ENCODE measurements at places on chromosomes 6 and 20.

DNA sequence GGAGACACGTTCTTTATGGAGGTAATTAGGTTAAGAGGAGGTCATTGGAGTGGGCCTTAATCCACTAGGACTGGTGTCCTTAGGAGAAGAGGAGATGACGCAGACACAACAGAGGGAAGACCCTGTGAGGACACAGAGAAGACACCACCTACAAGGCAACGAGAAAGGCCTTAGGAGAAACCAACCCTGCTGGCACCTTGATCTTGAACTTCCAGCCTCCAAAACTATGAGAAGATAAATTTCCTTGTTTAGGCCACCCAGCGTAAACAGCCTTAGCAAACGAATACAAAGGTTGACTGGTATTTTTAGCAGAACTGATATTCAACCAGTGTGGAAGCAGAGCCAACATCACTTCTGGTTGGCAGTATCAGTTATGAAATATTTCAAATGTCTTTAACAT is 75.2 kb downstream of the GFOD1 start:
- DNase-seq: no peak

GRCh38 chr6:20147469-20147868 is 64.8 kb downstream of the MBOAT1 start:
- no peak for DNase-seq

DNA sequence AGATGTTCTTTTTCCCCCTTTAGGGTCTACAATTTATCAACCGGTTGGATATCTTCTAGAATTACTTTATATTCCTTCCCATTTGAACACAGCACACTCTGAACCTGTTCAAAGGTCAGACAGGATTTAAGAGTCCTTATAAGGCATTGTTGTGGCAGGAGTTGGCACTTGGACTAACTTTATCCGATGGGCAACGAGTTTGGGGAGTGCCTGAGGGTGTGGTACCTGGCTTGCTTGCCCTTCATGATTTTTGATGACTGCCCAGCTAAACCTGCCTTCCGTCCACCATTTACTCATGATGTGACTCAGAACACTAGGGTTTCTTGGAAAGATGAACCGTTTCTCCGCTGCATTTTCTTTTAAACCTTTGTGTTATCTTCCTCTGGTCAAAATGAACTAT is 285.2 kb downstream of the FOXC1 start:
- no peak for DNase-seq

DNA sequence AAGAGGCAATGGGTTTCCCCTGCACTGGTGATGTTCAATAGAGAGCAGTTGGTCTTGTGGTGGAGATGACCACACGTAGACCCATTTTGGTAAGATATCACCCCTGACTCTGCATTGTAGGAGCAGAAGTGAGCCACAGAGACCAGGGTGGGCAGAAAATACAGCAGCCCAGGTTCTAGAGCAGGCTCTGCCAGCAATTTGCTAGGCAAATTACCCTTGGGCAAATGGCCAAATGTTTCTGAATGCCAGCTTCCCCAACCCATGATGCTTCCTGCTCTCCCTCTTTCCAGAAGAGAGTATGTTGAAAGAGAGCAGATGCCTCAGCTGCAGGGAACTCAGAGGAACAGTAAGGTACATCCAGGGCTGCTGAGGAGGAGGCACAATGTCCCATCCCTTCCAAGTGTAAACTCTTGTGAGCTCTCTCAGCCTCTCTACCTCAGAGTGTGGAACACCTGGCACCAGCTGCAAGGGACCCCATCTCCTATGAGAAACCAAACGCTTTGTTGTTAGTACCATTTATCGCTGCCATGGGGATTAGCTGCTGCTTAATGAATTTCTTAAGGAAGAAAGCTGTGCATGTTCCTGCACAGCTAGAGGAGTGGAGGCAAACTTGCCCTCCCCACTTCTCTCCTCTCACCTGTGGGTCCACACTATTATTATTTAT is 317.5 kb upstream of the MOCS1 start:
- DNase-seq: no peak

- no peak for DNase-seq
These were observed 27.2 kb downstream of the VEGFA start for GRCh38 chr6:43796903-43797890.

GRCh38 chr6:116364321-116364720 is 6.4 kb upstream of the DSE start:
- DNase-seq: no peak

- DNase-seq: no peak
These were observed 367.0 kb upstream of the MARCKS start for GRCh38 chr6:113489952-113490746.

- no peak for DNase-seq
These were observed 15.7 kb upstream of the EZR start for GRCh38 chr6:158834675-158835385.

GRCh38 chr6:168171673-168172353 is 92.8 kb upstream of the FRMD1 start:
- DNase-seq: no peak

GRCh38 chr6:28462401-28462800 is 19.1 kb upstream of the ZSCAN23 start:
- DNase-seq: no peak

- DNase-seq: no peak
These were observed 13.7 kb downstream of the EXOC2 start for GRCh38 chr6:679282-679681.

- no peak for DNase-seq
These were observed 517.5 kb downstream of the TBC1D32 start for GRCh38 chr6:120816794-120817193.

GRCh38 chr6:92716638-92717037 is 702.7 kb downstream of the EPHA7 start:
- no peak for DNase-seq

DNA sequence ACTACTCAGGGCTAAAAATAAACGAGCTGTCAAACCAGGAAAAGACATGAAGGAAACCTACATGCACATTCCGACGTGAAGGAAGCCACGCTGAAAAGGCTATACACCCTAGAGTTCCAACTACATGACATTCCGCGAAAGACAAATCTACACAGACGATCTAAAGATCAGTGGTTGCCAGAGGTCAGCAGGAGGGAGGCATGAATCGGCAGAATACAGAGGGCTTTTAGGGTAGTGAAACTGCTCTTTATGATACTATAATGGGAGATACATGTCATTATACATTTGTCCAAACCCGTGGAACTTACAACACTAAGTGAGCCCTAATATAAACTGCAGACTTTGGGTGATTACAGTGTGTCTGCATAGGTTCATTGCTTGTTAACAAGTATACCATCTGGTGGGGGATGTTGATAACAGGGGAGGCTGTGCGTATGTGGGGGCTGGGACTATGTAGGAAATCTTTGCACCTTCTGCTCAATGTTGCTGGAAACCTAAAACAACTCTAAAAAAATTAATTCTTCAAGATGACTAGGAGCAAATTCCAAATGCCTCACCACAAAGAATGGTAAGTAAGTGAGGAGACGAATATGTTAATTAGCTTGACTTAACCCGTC is 132.2 kb upstream of the CDH4 start:
- no peak for DNase-seq

DNA sequence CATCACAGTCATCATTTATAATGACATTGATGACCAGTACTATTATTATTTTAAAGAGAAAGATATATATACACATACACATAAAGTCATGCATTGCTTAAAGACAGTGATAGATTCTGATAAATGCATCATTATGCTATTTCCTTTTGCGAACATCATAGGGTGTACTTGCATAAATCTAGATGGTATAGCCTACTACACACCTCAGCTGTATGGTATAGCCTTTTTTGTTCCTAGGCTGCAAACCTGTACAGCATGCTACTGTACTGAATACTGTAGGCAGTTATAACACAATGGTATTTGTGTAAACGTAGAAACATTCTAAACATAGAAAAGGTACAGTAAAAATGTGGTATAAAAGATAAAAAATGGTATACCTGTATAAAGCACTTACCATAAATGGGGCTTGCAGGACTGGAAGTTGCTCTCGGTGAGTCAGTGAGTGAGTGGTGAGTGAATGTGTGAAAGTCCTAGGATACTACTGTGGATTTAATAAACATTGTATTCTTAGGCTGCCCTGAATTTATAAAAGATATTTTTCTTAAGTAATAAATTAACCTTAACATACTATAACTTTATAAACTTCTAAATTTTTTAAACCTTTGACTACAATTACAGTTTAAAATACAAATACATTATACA is 23.9 kb downstream of the QKI start:
- no peak for DNase-seq

DNA sequence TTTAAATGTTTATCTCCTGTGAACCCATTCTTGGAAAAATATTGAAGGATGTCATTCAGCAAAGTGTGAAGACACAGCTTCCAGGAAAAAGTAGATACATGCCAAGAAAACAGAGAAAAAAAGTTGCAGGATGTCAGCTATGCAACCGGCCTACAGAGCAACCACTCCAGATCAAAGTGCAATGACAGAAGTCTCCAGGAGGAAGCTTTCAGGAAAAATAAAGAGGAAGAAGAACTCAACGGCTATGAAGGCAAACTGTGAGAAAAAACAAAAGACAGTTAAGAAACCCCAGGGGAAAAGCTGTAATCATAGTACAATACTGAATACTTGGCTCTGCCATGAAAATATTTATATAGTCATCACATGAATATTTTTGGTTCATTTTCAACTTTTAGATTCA is 30.6 kb downstream of the REPS1 start:
- DNase-seq: no peak

DNA sequence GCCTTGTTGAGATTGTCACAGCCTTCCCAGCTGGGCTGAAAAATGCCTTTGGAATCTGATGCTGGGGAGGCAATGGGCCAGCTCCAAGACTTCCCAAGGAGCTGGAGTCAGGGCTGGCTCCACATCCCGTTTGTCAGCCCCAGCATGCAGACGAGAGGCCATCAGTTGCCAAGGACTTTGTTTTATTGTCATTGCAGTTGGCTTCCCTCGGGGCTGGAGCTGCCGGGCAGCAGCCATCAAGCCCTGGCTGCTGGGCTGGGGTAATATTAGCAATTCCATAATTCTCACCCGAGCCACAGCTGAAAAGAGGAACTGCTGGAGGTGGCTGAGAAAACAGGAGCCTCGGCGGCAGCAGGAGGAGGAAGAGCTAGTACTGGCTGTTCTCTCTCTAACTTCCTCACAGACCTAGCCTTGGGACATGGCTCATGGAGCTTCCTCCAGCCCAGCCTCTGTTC is 182.5 kb downstream of the CDC5L start:
- DNase-seq: no peak

DNA sequence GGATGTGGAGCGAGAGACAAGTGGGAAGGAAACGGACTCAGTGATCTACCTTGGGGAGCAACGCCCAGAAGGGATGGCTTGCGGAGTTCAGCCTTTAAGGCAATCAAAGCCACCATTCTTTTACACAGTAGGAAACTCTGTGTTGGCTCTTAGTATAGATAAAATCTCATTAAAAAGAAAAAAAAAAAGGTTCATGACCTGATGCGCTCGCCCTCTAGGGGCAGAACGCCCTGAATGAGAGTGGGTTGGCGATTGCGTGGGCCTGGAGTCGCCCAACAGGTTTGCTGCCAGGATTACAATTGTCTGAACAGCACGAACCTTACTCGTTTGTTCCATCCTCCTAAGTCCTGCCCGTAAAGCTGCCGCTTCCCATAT is 1.2 kb downstream of the TPD52L1 start:
- DNase-seq: no peak

DNA sequence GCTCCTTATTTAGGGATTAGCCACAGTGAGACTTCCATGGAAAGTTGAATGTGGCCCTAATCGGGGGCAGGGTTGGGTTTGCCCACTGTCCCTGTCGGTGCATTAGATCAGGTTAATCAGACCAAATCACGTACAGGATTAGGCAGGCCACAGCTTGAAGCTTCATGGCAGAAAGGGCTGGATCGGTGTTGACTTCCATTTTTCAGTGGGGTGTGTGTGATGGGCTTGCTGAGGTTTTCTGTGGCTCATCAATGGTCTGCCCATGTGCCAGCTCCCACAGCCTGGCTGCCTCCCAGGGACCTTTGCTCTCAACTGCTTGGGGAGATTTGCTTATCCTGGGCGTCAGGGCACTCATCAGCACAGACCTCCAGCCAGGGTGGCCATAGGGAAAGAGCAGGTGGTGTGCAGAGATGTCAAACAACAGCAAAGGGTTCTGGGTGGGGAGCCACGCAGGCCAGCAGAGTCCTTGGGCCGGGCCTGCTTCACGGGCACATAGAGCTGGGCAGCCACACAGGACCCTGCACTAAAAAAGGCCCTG is 130.7 kb downstream of the TFAP2C start:
- no peak for DNase-seq

- no peak for DNase-seq
These were observed 86.2 kb downstream of the SMAP1 start for GRCh38 chr6:70753870-70754380.

- no peak for DNase-seq
These were observed 116.0 kb upstream of the CITED2 start for GRCh38 chr6:139490482-139490881.

DNA sequence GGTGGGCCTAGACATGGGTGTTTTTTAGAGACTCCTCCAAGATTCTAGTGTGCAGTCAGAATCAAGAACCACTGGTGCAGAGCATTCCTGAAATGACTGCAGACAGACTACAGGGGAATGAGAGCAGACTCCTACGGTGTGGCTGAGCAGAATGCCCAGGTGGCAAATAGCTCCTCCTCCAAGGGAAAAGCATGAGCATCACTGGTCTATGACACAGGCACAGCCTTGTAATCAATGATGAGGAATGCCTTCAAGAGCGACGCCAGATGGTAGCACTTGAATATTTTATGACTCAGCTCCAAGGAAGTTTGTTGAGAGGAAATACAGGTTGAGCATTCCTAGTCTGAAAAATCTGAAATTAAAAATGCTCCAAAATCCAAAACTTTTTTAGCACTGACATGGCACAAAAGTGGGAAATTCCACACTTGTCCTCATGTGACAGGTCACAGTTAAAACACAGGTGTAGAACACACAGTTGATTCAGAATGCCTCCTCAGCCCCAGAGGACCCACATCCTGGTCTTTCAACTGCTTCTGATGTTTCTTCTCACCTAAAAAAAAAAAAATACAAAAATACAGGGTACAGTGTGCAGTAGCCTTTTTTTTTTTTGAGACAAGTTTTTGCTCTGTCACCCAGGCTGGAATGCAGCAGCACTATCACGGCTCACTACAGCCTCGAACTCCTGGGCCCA is 10.6 kb upstream of the FAM8A1 start:
- DNase-seq: no peak

DNA sequence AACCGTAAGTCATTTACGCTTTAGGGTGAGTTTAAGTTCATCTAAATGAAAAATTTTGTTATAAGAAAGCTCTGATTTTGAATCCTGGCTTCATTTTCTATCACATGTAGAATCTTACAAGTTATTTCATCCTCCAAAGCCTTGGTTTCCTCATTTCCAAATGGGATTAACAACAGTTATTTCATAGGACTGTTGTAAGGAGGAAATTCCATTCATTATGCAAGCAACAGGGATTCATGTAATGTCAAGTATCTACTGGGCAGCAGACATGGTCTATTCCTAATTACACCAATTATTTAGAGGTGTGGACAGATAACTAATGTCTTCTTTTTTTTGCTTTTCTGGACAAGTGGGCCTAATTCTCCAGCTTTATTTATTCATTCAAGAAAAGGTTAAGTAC is 154.0 kb downstream of the PDSS2 start:
- no peak for DNase-seq

- no peak for DNase-seq
These were observed 82.3 kb upstream of the CD83 start for GRCh38 chr6:14035071-14035847.

GRCh38 chr6:11120271-11121005 is 8.9 kb upstream of the ERVFRD-1 start:
- DNase-seq: no peak
